ENCODE measurements at places on chromosomes 6 and 20.

DNA sequence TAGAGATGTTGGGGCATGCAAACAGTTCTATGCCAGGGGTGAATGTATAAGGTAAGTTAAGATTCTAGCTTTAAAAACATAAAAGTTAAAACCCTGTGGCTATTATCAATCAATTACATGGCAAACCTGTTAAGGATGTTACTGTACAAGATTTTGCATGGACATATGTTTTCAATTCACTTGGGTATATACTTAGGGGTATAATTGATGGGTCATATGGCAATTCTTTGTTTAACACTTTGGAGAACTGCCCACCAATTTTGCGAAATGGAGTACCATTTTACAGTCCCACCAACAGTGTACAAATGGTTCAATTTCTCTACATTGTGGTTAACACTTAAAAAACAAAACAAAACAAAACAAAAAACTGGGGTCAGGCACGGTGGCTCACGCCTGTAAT lies 9.4 kb upstream of the NCOA3 start:
- no peak for DNase-seq

DNA sequence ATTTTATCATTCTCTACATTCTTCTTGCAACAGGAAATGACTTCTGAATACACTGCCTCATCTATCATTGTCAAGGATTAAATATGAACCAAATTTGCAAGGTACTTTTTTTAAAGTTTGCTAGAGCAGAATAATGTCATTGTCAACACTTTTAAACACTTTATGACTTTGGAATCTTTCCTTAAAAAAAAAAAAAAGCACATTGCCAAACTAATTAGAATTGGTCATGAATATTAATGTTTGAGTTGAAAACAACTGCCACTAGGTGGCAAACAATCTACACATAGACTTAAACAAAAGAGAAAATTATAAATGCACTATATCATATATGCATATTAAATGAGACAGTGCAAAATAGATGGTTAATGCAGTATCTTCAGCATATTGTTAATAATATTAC lies 32.5 kb upstream of the TMEM244 start:
- DNase-seq, result no peak

DNA sequence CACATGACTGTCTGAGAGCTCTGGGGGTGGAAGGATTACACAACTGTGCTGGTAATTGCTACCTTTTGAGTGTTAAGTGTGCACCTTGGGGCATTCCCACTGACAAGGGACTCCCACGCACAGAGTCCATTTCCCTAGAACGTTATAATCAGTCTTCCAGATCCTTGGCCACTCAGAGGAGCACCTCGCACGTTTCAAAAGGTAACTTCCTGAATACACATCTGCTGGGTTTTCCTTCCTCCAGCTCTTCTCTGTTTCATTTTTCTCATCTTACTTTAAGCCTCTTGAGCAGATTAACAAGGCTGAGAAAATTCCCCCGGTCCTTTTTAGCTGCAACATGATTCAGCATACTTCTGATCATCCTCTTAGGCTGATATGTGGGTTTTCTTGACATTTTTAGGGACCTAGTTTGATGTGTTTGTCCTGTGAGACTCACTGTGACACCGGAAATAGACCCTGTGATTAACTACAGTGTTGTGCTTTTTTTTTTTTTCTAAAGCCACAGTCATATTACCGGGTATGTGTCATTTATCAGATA lies 98.4 kb upstream of the DUSP22 start:
- DNase-seq, result no peak

DNA sequence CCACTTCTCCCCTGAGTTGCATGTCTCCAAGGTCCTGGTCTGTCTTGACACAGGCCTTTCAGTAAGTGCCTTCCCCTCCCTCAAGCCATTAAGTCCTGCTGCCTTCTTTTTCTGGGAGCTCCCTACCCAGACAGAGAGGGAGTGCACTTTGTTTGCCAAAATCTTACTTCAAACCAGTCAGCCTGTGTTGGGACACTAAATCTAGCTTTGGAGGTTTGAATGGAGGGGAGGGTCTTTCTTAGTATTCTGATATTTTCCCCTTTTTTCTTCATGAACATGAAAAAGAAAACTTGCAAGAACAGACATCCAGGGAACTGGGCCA lies 170.7 kb upstream of the PMEPA1 start:
- no peak for DNase-seq

GRCh38 chr20:25327521-25328235 lies 63.0 kb downstream of the ABHD12 start:
- no peak for DNase-seq

GRCh38 chr6:116444092-116444491 lies 17.1 kb upstream of the CALHM6 start:
- DNase-seq, result no peak

- DNase-seq, result no peak
Measured at GRCh38 chr20:49166534-49167449, 21.3 kb downstream of the STAU1 start.

DNA sequence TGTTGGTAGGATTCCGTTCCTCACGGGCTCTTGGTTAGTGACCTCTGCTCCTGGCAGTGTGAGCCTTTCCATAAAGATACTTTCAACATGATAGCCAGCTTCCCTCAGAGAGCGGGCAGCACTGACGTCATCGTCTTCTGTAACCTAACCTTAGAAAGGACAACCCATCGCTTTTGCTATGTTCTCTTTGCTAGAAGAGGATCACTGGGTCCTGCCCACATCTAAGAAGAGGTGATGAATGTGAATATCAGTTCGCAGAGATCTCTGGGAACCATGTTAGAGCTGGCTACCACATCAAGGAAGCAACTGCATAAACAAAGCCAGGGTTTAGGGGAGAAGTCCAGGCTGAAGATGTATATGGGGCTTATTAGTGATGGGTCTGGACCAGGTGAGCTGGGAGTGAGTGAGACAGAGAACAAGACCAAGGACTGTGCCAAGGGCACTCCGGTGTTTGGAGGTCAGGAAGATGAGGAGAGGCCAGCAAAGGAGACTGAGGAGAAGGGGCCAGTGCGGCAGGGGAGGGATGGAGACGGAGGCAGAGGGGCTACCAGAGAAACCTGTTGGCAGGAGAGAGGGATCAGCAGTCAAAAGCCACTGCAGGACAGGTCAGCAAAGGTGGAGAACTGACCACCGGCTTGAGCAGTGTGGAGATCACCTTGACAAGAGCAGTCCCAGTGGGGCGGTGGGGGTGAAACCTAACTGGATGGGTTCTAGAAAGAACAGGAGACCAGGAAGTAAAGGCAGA lies 39.7 kb downstream of the PIM1 start:
- DNase-seq, result no peak

- no peak for DNase-seq
Measured at GRCh38 chr6:19042420-19042819, 655.3 kb downstream of the RNF144B start.

GRCh38 chr6:158758451-158758860 lies 60.7 kb downstream of the EZR start:
- DNase-seq, result no peak

DNA sequence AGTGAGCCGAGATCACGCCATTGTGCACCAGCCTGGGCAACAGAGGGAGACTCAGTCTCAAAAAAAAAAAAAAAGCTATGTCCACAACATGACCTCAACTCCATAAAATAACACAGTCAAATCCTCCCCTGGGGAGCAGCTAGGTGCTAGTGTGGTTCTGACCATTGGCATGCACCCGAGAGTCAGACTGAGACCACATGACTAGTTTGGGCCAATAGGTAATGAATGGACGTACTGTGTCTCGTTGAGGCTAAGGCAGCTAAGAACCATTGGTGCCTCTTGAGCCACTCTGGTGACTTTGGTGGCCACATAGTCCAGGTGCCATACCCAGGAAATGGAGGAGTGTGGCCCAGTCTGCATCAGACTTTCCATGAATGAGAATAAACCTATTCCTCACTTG lies 40.3 kb downstream of the ATP9A start:
- DNase-seq, result no peak

All from C1 segment of cervical spinal cord (tissue), 14 donors.